GM04504 (cell line): ENCODE measurements at places on chromosomes 3 and 15.

- peak; percentile 56 for DNase-seq
These were observed 268.3 kb downstream of the UACA start for GRCh38 chr15:70494852-70495571.

GRCh38 chr15:79282371-79283251 lies at the start of gene ANKRD34C:
Gene ANKRD34C, plus strand, starts transcription at chr15:79282722. Its CDS starts 10,563 bp downstream, at chr15:79293285.
- no peak for DNase-seq

DNA sequence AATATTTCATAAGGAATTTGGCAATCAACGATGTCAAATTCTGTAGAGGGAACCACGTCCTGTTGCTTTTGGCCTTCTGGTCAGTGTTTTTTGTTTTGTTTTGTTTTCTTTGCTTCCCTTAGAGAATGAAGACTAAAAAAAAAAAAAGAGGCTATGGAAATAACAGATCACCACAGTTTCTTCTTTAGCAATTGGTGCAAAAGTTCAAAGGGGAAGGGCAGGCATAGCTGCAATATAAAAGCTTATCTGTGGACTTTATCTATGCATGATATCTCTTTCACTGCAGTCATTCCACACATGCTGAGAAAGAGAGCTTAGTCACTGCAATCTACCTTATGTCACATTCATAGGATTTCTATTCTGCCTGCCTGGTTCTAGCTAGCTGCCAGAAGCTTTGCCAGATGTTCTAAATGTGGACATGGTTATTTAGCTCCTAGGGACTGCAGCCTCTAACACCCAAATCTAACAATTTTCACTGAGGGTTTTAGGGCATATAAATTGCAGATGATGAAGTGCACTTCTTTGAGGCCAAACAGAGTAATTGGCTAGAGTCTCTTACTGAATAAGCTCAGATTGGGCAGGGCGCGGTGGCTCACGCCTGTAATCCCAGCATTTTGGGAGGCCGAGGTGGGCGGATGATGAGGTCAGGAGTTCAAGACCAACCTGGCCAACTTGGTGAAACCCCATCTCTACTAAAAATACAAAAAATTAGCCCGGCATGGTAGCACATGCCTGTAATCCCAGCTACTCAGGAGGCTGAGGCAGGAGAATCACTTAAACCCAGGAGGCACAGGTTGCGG lies 637.2 kb downstream of the NTRK3 start:
- peak; percentile 66 for DNase-seq

- DNase-seq = no peak
These were observed 13.6 kb upstream of the HRH1 start for GRCh38 chr3:11140713-11141104.

DNA sequence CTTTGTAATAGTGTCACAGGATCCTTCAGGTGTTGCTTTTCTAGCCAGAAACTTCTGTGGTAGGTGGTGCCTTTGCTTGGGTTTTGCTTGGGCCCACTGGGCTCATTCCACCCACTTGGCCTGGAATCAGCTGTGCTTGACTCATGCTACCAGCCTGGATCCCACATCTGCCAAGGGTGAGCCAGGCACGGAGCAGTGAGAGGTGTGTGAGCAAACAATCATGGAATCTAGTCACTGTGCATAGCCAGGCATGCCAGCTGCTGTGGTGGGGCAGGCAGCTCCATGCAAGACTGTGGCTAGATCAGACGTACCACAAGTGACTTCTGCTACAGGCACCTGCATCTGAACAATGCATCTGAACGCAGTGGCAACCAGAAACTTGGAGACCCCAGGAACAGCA lies 275.9 kb downstream of the UBE2E2 start:
- no peak for DNase-seq

- no peak for DNase-seq
These were observed 4.4 kb upstream of the ZNF609 start for GRCh38 chr15:64455961-64456371.

GRCh38 chr3:159513867-159514380 lies 474.7 kb upstream of the IL12A start:
- no peak for DNase-seq

DNA sequence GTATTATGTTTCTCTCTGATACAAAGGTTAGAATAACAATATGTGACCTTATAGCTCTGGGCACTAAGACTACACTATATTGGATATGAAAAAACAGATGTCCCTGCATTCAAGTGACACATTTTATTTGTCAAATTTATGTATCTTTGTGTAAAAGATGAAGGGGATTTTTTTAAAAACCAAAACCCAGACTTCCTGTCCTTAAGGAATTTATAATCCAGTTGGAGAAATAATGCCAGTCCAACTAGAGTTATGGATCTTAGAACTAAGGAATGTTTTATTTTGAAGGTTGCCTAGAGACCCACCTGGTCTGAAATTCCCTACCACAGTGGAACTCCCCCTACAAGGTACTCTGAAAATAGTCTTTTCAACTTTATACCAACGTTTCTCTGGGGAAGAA lies 33.3 kb upstream of the PIK3CB start:
- no peak for DNase-seq

GRCh38 chr3:42984701-42985100 lies 5.6 kb downstream of the GASK1A start:
- DNase-seq = no peak

DNA sequence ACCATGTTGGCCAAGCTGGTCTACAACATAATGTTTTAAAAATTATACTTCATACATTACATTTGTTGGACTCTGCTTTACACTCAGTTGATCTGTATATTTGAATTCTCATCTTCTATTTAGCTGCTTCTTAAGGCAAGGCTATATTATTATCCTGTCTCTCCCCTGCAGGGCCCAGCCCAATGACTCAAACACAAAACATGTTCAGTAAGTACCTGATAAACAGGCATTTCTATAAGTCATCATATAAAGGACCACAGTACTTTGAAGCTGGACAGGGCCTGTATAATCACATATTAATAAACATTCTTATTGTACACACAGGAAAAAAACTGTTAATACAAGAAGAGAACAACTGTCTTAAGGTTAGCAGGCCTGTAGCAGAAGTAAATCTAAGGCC lies 36.2 kb downstream of the NGLY1 start:
- DNase-seq = no peak

DNA sequence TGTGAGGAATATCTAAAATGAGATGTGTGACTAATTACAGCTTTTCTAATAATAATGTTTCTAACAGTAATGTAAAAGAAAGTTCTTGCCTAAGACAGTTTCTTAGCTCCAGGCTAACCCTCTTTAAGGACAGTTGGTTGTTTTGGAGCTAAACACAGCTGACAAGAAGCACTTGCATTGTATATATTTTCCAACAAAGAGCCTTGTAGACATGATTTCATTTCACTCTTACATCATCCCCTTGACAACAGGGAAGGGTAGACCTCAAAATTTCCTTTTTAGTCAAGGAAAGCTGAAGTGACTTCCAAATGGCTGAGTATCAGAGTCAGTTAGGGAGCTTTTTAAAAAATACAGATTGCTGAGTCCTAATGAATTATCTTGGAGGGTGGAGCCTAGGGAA lies 4.1 kb downstream of the ARID3B start:
- no peak for DNase-seq

DNA sequence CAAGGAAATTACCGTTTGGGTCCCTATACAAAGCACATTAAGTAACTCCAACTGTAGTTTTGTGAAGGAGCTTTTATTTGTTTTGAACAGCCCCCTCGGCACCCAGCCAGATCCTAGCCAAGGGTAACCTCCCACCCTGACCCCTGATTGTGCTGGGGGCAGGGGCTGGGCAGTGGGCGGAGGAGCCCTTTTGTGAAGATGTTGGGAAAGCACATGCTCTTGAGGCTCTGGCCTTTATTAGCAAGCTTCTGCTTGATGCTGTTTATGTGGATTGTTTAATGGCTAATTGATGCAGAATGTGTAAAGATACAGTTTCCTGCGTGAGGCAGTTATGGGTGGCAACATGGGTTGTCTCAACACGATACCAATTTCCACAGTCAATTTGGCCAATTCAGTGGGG lies 136.5 kb downstream of the MAP2K5 start:
- DNase-seq = no peak

DNA sequence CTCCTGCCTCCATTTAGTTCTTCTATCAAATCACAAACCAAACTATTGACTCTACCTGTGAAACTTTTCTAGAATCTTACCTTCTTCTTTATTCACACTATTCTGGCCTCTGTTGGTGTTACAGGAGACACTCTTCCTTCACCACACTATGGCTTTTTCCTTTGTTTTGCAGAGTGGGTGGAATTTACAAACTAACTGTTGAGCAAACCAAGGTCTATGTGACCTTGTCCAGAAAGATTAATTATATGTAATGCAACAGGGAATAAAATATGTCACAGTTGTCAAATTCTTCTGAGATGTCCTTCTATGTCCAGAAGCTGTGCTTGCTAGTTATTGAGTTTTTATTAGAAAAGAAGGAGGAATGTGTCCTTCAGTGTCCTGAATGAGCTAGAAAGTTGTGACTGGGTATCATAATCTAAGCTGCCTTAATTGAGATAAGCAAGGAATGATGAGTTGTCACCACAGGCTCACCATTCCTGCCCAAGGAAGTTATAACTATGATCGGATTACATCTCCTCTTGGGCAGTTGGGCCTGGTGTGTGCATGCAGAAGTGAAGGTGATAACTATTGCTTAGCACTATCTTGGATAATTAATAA lies 21.7 kb downstream of the ARL14 start:
- no peak for DNase-seq

- no peak for DNase-seq
These were observed at the start of gene TBC1D2B for GRCh38 chr15:78077053-78077870. Gene TBC1D2B, minus strand, starts transcription at chr15:78077711. Its CDS starts 59 bp downstream, at chr15:78077652.
